ENCODE measurements at places on chromosomes 6 and 20. TPM values are rescaled to one million over a fixed set of nuclear protein-coding genes. Genes with fewer than 3 reads are reported as not detected.

DNA sequence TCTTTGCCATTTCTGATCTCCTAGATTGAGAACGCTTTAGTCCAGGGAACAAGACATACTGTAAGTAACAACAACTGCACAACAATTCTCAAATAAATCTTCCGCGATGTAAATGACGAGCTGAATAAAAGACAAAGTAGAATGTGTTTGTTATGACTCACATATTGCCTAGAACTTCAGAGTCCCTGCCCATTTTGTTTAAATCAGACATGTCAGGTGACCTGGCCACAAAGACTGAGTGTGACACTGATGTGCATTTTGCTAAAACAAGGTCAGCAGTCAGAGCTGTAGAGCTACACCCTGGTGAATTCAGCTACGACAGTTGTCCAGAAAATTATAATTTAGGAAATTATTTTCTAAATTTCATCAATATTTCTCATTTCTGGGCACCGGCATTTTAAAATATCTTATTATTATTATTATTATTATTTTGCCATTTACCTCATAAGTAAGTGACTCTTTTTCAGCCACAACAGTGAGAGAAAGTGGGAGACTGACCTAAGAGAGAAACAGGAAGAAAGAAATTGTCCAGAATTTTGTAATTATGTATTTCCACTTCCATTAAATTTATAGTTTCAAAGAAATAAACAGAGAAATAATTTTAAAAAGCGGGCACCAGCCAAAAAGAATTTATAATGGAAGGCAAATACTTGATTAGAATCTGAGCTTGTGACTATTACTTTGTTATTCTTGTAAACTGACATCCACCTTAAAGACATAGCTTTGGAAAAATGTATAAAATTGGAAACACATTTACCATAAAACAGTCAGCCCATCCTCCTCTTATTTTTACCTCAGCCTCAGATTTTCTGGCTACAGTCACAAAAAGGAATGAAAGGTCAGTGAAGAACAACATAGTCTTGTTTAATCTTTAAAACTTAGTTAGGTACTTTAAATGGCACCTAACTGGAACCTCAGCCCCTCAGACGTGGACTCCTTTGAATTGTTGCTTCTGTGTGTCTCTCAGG is 157.0 kb upstream of the CITED2 start:
- peak; percentile 89 for DNase-seq

The OXT gene
- total RNA-seq: not detected

The PDE10A gene
- total RNA-seq: not detected

The MAS1 gene
- total RNA-seq: not detected

- no peak for DNase-seq
These were observed 9.4 kb upstream of the AVP start for GRCh38 chr20:3093861-3094361.

GRCh38 chr6:98067375-98067774 is 767.0 kb upstream of the POU3F2 start:
- no peak for DNase-seq

- DNase-seq: no peak
These were observed 279.5 kb upstream of the SUPT3H start for GRCh38 chr6:45657226-45657625.

The PACRG gene
- not detected for total RNA-seq

GRCh38 chr6:169862892-169863525 is 111.6 kb downstream of the ERMARD start:
- peak; percentile 28 for DNase-seq

The OR2B6 gene
- not detected for total RNA-seq

The PTCRA gene
- not detected for total RNA-seq

The CLIC5 gene
- total RNA-seq: 6.3 TPM

DNA sequence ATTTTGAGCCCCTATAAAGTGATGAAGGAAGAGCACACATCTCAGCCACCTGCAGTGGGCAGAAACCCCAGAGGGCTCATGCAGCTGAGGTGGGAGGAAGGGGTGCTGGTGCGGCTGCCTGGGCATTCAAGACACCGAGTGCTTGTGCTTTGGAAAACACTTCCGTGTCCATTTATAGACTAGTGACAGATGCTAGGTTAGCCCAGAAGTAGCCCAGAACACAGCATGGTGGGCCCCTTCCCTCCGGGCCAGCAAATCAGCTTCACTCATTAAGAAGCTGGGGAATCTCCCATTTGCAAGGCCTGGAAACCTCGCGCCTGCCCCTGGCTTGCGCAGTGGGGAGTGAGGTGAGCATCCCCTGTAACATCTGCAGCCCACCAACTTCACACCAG is 12.9 kb downstream of the BEND3 start:
- no peak for DNase-seq

- DNase-seq: no peak
These were observed 463.8 kb downstream of the ADGRB3 start for GRCh38 chr6:69098910-69099309.

The DZANK1 gene
- total RNA-seq: 2.0 TPM

The LEMD2 gene
- 64.9 TPM for total RNA-seq

DNA sequence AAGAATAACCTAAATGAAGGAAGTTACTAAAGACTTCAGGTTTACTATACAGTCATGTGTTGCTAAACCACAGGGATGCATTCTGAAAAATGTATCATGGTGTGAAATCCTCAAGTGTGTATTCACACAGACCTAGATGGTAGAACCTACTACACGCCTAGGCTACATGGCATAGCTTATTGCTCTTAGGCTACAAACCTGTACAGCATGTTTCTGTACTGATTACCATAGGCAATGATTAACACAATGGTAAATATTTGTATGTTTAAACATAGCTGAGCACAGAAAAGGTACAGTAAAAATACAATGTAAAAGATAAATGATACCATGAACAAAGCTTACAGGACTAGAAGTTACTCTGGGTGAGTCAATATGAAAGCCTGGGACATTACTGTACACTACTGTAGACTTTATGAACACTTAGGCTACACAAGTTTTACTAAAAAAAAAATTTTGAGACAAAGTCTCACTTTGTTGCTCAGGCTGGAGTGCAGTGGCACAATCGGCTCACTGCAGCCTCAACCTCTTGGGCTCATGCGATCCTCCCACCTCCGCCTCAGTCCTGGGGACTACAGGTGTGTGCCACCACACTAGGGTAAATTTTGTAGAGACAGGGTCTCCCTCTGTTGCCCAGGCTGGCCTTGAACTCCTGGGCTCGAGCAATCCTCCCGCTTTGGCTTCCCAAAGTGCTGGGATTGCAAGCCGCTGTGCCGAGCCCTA is 36.0 kb downstream of the ADNP start:
- DNase-seq: no peak

DNA sequence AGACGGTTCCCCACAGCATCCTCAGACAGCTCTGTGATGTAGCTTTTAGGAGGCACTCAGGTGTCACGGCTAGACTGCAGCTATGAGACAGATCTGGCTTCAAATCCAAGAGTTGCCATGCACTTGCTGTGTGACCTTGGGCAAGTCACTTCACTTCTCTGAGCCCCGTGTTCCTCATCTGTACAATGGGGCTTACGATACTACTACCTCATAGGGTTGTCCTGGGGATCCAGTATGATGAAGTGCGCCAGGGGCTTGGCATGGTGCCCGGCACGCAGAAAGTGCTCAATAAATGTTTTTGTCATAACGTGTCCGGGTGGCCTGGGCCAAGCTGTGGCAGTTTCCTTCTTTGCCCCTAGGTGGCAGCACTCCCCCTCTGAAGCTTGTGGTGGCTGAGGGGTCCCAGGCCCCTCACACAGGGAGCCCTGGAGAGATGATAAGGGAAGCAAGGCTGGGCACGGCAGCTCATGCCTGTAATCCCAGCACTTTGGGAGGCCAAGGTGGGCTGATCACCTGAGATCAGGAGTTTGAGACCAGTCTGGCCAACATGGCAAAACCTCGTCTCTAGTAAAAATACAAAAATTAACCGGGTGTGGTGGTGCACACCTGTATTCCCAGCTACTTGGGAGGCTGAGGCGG is 19.1 kb upstream of the CHMP4B start:
- peak; percentile 68 for DNase-seq

DNA sequence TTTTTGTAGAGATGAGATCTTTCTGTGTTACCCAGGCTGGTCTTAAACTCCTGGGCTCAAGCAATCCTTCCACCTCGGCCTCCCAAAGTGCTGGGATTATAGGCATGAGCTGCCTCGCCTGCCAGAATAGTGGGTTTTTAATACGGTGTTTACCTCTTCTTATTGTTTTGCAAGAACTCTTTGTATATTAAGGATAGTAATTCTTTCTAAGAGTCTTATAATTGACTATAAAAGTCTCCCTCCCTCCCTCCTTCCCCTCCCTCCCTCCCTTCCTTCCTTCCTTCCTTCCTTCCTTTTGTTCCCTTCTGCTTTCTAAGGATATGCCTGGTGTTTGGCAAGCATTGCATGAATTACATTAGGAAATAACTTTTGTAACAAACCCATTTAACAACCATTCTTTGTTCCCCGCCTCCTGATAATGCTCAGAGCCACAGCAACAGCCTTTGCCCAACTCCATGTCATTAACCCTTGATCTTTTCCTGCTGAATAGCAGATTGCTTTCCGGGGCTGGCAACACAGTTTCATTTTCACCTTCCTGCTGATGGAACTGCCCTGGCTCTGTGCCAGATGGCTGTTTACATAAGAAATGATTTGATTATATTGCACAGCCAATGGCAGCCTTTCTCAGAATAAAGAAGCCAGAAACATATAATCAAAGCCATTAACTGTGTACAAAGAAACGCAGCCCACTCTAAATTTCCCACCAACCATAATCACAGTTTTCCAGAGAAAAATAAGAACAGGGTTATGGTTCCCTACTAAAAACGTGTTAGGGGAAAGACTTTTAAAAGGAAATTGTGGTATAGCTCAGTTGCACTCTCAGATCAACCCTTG is 143.7 kb upstream of the PTPN1 start:
- DNase-seq: peak; percentile 61

DNA sequence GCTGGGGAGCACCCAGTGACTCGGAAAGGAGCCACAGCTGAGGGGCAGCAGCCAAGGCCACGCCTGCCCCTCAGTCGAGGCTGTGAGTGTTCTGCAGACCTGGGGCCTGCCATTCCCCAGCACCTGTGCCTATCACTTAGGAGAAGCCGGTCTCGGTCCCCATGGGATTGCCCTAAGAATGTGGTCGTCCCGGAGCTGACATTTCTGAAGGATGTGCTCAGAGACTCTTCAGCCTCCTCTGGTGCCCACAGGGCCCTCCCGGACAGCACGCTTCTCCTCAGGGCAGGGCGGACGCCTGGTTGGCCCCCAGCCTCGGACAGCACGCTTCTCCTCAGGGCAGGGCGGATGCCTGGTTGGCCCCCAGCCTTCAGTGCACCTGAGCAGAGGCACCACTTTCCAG is 223.9 kb downstream of the ERMARD start:
- no peak for DNase-seq

The MLN gene
- total RNA-seq: not detected

GRCh38 chr20:32325706-32326503 is 32.2 kb upstream of the ASXL1 start:
- DNase-seq: no peak

- DNase-seq: no peak
These were observed 144.0 kb upstream of the AGPAT4 start for GRCh38 chr6:161417717-161418462.

The KCNS1 gene
- 0.49 TPM for total RNA-seq

The ENPP4 gene
- 8.0 TPM for total RNA-seq

GRCh38 chr20:63208346-63208909 is 7.5 kb downstream of the YTHDF1 start:
- no peak for DNase-seq

DNA sequence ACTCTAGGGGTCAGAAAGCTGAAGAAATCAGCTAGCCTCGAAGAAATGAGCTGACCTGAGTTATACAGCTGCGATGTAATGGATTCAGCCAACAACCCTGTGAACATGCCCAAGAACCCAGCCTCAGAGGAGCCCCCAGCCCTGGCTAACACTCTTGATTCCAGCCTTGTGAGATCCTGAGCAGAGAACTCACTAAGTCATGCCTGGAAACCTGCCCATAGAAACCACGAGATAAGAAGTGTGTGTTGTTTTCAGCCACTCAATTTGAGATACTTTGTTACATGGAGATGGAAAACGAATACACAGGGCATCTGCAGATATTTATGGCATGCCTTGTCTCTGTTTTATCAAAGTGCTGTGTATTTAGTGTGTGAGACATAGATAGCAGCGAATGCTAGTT is 265.2 kb downstream of the QKI start:
- DNase-seq: no peak

The KIAA1755 gene
- total RNA-seq: not detected

- no peak for DNase-seq
These were observed 83.5 kb downstream of the DHX35 start for GRCh38 chr20:39045676-39046075.

GRCh38 chr20:32484225-32484957 is 100.7 kb downstream of the NOL4L start:
- peak; percentile 46 for DNase-seq

DNA sequence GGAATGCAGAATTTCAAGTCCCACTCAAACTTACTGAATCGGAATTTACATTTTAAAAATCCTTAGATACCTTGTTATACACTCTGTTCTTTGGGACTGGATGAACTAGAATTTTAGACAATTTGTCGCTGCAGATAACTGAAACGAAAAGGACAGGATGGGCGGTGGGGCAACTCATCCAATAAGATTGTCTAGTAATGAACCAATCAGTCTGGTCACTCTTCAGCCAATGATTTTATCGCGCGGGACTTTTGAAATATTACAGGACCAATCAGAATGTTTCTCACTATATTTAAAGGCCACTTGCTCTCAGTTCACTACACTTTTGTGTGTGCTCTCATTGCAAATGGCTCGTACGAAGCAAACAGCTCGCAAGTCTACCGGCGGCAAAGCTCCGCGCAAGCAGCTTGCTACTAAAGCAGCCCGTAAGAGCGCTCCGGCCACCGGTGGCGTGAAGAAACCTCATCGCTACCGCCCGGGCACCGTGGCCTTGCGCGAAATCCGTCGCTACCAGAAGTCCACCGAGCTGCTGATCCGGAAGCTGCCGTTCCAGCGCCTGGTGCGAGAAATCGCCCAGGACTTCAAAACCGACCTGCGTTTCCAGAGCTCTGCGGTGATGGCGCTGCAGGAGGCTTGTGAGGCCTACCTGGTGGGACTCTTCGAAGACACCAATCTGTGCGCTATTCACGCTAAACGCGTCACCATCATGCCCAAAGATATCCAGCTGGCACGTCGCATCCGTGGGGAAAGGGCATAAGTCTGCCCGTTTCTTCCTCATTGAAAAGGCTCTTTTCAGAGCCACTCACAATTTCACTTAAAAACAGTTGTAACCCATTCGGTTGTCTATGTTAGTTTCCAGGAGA is 41.9 kb upstream of the HFE start:
- DNase-seq: peak; percentile 90

DNA sequence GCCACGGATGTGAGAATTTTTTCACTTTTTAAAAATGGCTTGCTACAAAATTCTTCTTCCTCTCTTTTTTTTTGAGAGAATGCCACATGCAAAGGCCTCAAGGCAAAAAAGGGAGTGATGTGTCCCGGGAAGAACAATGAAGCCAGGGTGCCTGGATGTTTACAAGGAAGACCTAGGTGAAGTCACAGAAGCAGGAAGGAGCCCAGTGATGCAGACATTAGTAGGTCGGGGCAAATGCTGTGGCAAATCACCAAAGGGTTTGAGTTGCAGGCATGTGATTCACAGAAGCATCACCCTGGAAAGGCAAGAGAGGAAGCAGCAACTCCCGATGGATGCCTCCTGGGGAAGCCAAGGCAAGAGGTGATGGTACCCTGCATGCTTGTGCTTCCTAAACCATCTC is 46.8 kb downstream of the FARS2 start:
- DNase-seq: no peak

GRCh38 chr6:43921548-43922425 is 151.8 kb downstream of the VEGFA start:
- DNase-seq: no peak

The MKKS gene
- 6.6 TPM for total RNA-seq

GRCh38 chr6:93972791-93973190 is 553.4 kb upstream of the EPHA7 start:
- no peak for DNase-seq

Measured in activated CD8-positive, alpha-beta memory T cell treated with anti-CD3 and anti-CD28 coated beads, Interleukin-2, amount 10 ng/mL, durations not matched to agents 7 days and 5 days (primary cell).